ENCODE measurements at places on chromosomes 11 and 22. TPM values are rescaled to one million over a fixed set of nuclear protein-coding genes. Genes with fewer than 3 reads are reported as not detected.

The RTN3 gene
- total RNA-seq = 95.9 TPM

DNA sequence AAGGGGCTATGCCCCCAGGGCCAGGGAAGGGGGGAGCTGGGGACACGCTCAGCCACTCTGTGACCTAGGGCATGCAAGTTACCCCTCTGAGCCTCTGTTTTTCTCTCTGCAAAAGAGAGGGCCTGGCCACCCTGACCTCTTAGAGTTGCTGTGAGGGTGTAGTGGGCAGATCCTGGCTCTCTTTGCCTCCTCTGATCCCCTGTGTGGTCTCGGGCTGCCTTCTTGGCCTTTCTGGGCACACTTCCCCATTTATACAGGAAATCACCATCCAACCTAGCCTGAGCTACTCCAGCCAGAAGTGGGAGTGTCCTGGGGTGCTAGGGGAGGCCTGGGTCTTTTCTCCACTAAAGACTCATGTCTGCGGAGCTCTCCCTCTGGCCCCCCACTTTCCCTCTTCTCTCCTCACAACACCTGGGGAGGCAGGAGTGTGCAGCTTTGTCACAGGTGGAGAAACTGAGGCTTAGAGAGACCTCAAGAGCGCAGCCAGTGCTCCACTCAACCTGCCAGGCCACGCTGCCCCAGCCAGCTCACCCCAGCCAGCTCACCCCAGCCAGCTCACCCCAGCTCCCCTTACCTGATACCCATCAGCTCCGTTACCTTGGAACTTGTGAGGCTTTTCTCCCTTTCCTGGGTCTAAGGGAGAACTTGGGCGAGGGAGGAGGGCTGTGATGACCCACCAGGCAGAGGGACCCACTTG is 1.4 kb downstream of the AIFM3 start:
- DNase-seq = no peak
- no peaks in the 10 kb centered on the region for H3K36me3 ChIP-seq
- no peak overlapping the region for H3K4me3 ChIP-seq
- peaks cover 11% of the 10 kb centered on the region for H3K27me3 ChIP-seq
- H3K27ac ChIP-seq = no peak overlapping the region
- peaks cover 15% of the 10 kb centered on the region for H3K4me1 ChIP-seq

GRCh38 chr11:129278586-129279319 is 86.6 kb upstream of the ARHGAP32 start:
- peak overlapping the region; percentile 95 for H3K4me3 ChIP-seq
- H3K4me1 ChIP-seq = peaks cover 66% of the 10 kb centered on the region
- DNase-seq = no peak
- H3K36me3 ChIP-seq = no peaks in the 10 kb centered on the region

- no peak overlapping the region for H3K4me3 ChIP-seq
- no peaks in the 10 kb centered on the region for H3K36me3 ChIP-seq
- H3K27me3 ChIP-seq = no peaks in the 10 kb centered on the region
- H3K4me1 ChIP-seq = peaks cover 9% of the 10 kb centered on the region
- no peak for DNase-seq
Measured at GRCh38 chr11:133936136-133936535, 20.6 kb downstream of the IGSF9B start.

The OR52I1 gene
- total RNA-seq = not detected

DNA sequence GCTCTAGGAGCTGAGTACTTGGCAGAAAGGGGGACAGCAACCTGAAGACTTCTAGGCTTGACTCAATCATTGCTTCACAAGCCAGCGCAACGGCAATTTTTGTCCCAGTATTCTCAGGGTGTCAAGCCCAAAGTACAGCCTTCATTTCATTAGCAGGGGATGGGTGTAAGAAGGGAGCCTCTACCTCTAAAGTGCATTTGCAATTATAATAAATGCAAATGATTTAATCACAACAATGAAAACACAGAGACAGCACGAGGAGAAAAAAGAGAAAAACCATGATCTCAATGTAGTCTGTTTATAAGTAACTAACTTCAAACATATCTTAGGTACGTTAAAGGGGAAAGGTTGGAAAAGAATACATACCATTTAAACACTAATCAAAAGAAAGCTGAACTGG is 34.7 kb downstream of the ZBTB44 start:
- peaks cover 26% of the 10 kb centered on the region for H3K36me3 ChIP-seq
- H3K4me3 ChIP-seq = no peak overlapping the region
- no peak overlapping the region for H3K27ac ChIP-seq
- no peak for DNase-seq

The ARHGAP32 gene
- total RNA-seq = 50.7 TPM

The HTR3A gene
- 0.27 TPM for total RNA-seq

DNA sequence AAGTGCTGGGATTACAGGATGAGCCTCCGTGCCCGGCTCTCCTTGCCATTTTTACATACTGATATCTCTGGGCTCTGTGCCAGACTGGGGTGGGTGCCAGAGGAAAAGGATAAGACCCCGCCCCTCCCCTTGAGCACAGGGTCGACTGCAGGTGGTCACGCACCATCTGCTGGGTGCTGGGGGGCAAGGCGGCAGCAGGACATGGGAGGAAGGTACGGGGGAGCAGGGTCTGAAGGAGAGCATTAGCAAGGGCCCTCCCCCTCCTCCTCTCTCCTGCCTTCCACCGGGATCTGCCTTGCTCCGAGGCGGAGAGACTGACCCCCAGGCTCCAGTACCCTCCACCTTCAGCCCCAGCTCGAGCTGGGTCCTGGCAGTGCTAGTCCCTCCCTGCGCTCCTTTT is 9.7 kb upstream of the PGA3 start:
- no peak overlapping the region for H3K4me3 ChIP-seq
- no peak overlapping the region for H3K27ac ChIP-seq
- no peaks in the 10 kb centered on the region for H3K36me3 ChIP-seq

- H3K36me3 ChIP-seq = no peaks in the 10 kb centered on the region
- H3K27ac ChIP-seq = no peak overlapping the region
- no peak for DNase-seq
- no peak overlapping the region for H3K4me3 ChIP-seq
Measured at GRCh38 chr11:131833366-131833765, 463.0 kb downstream of the NTM start.

DNA sequence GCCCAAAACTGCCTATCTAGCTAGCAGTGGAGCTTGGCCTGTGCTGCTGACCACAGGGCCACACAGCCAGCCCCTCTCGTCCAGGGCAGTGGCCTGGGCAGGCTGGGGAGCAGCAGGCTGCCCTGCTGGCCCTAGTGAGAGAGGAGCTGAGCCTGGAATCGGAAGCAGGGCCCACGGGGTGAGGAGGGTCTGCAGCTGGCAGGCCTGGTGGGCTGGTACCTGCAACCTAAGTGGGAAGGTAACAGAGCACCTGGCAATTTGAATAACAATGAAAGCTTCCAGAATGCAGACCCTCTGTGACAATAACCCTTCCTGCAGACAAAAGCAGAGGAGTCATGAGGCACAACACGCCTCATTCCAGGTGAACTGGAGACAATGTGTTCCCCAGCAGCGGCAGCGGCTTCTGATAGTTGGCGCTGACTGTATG is 31.8 kb upstream of the RFPL3 start:
- peaks cover 2% of the 10 kb centered on the region for H3K27me3 ChIP-seq
- no peaks in the 10 kb centered on the region for H3K36me3 ChIP-seq
- H3K4me3 ChIP-seq = no peak overlapping the region
- peak; percentile 51 for DNase-seq
- H3K4me1 ChIP-seq = no peaks in the 10 kb centered on the region
- no peak overlapping the region for H3K27ac ChIP-seq

DNA sequence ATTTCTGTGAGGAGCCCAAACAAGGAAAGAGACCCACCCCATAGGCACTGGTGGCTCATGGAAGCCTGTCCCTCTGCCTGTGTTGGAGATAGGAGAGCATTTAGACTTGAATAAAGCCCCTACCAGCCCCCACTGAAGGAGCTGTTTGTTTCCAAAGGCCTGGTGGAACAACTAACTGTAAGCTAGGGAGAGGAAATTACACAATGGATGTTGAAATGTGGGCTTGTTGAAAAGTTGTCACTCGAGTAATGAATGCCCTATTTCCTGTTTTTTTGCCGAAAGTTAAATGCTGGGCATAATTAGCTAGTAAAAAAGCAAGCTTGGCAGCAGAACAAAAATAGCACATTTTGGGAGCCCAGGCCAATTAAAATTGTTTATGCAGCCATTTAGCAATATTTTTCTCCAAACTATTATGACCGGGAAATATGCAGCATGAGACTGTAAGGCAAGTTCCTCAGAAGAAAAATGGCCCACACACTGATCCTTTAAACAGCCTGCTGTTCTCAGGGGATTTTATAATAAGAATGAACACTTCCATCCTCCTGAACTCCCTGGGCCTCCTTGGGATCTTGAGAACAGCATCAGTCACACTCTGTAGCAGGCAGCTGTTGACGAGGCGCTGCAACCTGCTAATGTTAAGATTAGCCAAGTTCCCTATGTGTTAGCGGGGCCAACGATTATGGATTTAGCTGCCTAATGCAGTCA is 38.6 kb upstream of the LMO2 start:
- H3K27me3 ChIP-seq = peaks cover 5% of the 10 kb centered on the region
- H3K4me1 ChIP-seq = peaks cover 34% of the 10 kb centered on the region
- H3K27ac ChIP-seq = peak overlapping the region; percentile 44
- peak overlapping the region; percentile 44 for H3K4me3 ChIP-seq

The GLYAT gene
- total RNA-seq = not detected

- no peak for DNase-seq
- H3K4me3 ChIP-seq = peak overlapping the region; percentile 24
- peak overlapping the region; percentile 64 for H3K27ac ChIP-seq
- H3K27me3 ChIP-seq = peaks cover 39% of the 10 kb centered on the region
- H3K4me1 ChIP-seq = peaks cover 6% of the 10 kb centered on the region
Measured at GRCh38 chr11:131760091-131761061, 390.0 kb downstream of the NTM start.

GRCh38 chr11:45930951-45931570 is 8.6 kb downstream of the LARGE2 start:
- no peak for DNase-seq
- peaks cover 7% of the 10 kb centered on the region for H3K36me3 ChIP-seq
- peaks cover 6% of the 10 kb centered on the region for H3K4me1 ChIP-seq
- no peak overlapping the region for H3K4me3 ChIP-seq

DNA sequence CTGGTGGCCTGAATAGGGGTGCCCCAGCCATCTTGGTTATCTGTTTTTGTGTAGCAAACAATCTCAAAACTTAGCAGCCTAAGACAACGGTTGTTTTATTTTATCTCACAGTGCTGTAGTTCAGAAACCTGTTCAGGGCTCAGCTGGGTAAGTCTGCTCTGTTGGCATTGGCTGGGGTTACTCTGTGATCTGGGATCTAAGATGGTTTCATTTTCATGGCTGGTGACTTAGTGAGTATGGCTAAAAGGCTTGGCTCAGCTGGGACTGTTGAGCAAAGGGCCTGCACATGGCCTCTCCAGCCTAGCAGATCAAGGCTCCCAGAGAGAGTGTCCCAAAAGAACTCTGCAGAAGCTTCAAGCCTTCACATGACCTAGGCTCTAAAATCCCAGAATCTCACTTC is 60.8 kb upstream of the POU2AF1 start:
- peaks cover 24% of the 10 kb centered on the region for H3K4me1 ChIP-seq
- no peak for DNase-seq
- no peak overlapping the region for H3K4me3 ChIP-seq
- H3K36me3 ChIP-seq = no peaks in the 10 kb centered on the region
- H3K27ac ChIP-seq = no peak overlapping the region
- H3K27me3 ChIP-seq = peaks cover 7% of the 10 kb centered on the region

The BTBD18 gene
- total RNA-seq = not detected

The EPS8L2 gene
- 497 TPM for total RNA-seq

DNA sequence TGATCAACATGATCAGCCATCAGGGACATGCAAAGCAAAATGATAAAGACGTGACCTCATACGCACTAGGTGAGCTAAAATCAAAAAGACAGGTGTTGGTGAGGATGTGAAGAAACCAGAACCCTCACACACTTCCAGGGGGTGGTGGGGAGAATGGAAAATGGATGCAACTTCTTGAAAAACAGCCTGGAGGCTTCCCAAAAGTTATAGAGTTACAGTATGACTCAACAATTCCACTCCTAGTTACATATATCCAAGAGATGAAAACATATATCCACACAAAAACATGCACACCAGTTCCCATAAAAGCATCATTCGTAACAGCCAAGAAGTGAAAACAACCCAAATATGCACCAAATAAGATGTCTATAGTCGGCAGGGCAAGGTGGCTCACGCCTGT is 42.1 kb upstream of the APLNR start:
- H3K27ac ChIP-seq = no peak overlapping the region
- no peak for DNase-seq
- no peaks in the 10 kb centered on the region for H3K36me3 ChIP-seq
- H3K4me3 ChIP-seq = no peak overlapping the region

The TPST2 gene
- 24.3 TPM for total RNA-seq

DNA sequence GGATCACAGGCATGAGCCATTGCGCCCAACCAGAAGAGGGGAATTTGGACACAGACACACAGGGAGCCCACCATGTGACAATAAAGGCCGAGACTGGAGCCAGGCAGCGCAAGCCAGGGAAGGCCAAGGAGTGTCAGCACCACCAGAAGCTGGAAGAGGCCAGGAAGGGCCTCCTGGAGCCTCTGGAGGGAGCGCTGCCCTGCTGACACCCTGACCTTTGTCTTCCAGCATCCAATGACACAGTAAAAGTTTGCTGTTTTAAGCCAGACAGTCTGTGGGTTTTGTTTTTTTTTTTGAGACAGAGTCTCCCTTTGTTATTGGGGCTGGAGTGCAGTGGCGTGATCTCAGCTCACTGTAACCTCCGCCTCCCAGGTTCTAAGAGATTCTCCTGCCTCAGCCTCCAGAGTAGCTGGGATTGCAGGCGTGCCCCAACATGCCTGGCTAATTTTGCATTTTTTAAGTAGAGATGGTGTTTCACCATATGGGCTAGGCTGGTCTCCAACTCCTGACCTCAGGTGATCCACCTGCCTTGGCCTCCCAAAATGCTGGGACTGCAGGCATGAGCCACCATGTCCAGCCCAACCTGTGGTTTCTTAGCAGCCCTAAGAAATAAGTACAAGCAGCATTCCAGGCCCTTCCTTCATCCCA is 215.8 kb downstream of the CTTN start:
- H3K36me3 ChIP-seq = no peaks in the 10 kb centered on the region
- H3K27me3 ChIP-seq = no peaks in the 10 kb centered on the region
- no peak for DNase-seq
- H3K27ac ChIP-seq = no peak overlapping the region
- H3K4me1 ChIP-seq = peaks cover 27% of the 10 kb centered on the region
- no peak overlapping the region for H3K4me3 ChIP-seq

DNA sequence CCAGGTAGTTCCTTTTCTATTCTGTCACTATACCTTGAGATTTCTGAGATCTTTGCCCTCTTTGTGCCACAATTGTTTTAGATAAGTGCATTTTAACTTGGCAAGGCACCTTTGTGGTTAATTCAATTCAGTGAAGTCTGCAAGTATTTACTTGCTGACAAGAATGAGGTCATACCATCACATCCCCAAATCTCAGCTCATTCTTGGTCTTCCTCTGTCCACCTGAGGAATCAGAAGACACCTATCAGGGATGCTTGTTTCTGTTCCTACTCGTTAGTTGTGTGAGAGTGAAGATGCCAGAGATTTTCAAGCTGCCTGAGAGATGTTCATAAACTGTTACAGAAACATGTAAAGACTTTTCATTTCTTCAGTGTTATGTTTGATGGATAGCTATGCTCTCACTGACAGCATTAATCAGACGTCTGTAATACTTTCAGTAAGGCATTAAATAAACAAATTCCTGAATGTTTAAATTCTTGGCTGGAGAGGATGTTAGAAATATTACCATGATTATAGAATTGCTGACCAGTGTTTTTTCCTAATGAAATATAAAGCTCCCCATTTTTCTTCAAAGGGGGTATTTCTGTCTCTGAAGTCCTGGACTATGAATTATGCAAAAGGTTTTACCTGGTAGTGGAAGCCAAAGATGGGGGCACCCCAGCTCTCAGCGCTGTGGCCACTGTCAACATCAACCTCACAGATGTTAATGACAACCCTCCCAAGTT is 135.0 kb upstream of the MTNR1B start:
- DNase-seq = no peak
- peaks cover 10% of the 10 kb centered on the region for H3K27me3 ChIP-seq
- no peak overlapping the region for H3K4me3 ChIP-seq
- peaks cover 37% of the 10 kb centered on the region for H3K4me1 ChIP-seq
- peaks cover 29% of the 10 kb centered on the region for H3K36me3 ChIP-seq

Data from type B pancreatic cell (in vitro differentiated cells).